ENCODE measurements at places on chromosomes 16 and 17.
A peak's percentile ranks its signal among the peaks of the same experiment; 100 is the strongest.

- DNase-seq: no peak
Observed at GRCh38 chr16:4309833-4310266, 6.0 kb upstream of the GLIS2 start.

DNA sequence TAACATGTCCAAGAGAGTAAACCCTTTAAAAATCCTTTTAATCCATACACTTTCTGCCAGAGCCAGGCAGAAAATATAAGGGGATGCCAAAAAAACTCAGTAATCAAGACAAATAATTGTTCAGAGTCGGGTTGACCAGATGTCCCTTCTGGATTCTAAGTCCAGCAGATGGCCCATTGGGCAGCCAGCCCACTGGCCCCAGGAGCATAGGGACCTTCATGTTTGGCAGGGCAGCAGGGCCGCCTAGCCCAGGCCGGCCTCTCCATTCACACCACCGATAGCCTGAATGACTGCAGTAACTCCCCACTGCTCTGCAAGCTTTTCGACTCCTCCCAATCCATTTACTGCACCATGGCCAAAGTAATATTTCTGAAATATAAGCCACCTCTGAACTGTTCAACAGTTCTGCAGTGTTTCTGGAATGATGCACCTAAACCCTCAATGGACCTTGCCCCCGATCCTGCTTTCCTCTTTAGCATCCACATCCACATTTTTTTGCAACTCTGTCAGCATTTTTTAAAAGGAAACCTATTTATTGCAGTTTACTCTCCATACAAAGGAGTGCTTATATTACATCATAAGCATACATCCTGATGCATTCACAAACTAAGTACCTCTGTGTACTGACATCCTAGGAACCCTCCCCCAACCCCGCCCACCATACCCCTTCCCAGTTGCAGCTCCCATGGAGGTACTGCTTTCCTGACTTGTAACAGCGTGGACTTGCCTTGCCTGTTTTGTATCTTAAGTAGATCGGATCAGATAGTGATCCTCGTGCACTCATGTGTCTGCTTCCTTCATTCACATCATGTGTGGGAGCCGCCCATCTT lies 46.4 kb downstream of the LDHD start:
- DNase-seq: no peak

DNA sequence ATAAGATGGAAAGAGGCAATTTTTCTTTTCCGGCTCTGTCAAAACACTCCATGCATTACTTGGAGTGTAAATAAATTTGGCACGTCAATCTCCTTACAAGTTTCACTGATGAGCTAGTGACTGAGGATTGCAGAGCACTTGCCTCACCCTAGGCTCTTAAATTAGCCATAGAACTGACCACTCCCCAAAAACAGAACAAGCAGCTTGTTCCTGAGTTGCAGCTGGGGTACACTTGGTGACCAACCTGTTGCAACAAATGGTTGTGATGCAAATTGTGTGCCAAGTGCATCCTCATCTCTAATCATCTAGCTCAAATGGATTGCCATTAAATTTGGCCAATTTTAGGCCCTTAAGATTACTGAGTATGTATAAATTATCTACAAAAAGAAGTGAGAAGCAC lies 67.0 kb downstream of the CACNG1 start:
- DNase-seq: no peak

- no peak for DNase-seq
Observed at GRCh38 chr17:882827-883585, 96.6 kb downstream of the NXN start.

DNA sequence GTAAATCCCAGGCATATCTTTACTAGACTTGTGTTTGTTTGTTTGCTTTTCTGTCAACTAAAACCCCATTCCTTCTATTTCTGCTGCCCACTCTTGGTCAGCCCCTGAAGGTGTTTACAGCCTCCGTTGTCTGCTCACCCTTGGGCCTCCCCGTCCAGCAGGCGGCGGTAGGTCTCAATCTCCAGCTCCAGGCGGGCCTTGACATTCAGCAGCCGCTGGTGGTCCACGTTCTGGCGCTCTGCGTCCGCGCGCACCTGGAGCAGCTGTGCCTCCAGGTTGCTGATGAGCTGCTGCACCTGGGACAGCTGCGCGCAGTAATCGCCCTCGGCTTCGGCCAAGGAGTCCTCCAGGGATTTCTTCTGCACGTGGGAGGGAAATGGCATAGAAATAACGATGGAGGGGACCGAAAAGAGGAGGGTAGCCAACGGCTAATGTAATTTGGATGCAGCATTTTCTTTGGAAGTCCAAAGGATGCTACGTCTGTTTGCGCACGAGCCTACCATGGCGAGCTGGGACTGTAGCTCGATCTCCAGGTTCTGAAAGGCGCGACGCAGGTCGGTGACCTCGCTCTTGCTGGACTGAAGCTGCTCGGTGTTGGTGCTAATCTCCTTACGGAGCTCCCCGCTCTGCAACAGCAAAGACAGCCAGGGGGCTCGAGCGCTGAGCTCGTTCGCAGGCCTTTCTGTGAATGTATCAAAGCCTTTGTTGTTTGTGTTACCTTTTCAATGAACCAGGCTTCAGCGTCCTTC lies 3.9 kb downstream of the KRT12 start:
- no peak for DNase-seq

GRCh38 chr17:9843152-9844010 lies 17.7 kb downstream of the GLP2R start:
- no peak for DNase-seq

DNA sequence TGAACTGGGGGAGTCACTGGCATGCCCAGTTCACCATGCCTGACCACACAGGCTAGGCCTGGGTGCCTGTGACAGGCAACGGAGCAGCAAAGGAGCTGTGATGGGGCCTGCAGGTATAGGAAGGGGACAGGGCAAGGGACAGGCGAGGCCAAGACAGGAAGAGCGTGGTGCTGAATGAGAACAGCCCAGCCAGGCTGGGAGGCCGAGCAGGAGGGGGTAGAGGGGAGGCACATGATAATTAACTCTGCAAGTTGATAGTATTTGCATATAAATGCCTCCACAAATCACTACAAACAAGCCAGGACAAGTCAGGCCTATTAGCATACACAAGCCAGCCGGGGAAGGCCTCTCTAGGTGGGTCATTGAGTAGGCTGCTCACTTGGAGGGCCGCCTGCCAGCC lies 7.8 kb downstream of the ZFHX3 start:
- no peak for DNase-seq

DNA sequence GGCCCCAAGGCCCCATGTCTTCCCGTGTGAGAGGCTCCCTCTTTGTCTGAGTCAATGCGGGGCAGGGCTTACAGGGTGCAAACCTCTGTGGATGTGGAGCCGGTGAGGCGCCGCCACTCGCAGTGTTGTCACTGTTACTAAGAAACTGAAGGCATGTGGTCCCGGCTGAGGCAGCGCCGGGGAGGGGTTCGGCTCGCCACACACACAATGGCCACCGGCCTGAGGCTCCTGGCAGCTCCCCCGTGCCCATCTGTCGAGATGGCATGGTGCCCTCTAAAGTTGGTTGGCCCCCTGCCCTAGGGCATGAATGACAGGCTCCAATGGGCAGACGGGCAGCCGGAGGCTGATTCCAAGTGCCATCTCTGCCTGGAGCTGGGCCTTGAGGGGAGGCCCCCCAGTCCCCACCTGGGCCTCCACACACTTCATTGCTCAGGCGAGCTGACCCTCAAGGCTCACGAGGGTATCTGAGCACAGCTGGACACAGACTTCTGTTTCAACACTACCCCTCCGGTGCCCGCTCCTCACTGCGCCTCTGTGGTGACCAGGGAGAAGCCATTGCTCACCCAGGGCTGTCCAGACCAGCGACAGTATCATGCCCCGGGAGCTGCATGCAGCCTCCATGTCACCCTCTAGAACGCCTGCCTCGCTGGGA lies 137.2 kb downstream of the C16orf78 start:
- no peak for DNase-seq

- no peak for DNase-seq
Observed at GRCh38 chr16:55251151-55251550, 72.9 kb upstream of the IRX6 start.

GRCh38 chr17:14510136-14510535 lies 209.3 kb downstream of the HS3ST3B1 start:
- no peak for DNase-seq

DNA sequence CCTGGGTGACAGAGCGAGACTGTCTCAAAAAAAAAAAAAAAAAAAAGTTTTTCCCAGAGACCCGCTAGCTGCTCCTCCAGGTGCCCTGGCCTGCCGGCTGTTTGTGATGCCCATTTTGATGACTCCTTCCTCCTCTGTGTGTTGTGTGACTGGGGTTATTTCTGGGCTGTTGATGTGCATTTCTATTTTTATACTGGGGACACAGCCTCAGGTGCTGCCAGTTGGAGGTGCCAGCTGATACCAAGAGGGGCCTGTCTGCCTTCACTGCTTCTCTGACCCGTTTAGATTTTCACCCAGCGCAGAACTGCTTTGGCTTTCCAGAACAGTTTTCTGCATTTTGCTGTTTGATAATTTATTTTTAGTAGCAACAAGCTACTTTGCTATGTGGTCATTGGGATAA lies 6.7 kb downstream of the PLA2G15 start:
- DNase-seq: no peak

GRCh38 chr17:13825526-13826040 lies 223.9 kb upstream of the HS3ST3A1 start:
- no peak for DNase-seq

- DNase-seq: no peak
Observed at GRCh38 chr16:85457366-85457765, 155.8 kb upstream of the GSE1 start.

DNA sequence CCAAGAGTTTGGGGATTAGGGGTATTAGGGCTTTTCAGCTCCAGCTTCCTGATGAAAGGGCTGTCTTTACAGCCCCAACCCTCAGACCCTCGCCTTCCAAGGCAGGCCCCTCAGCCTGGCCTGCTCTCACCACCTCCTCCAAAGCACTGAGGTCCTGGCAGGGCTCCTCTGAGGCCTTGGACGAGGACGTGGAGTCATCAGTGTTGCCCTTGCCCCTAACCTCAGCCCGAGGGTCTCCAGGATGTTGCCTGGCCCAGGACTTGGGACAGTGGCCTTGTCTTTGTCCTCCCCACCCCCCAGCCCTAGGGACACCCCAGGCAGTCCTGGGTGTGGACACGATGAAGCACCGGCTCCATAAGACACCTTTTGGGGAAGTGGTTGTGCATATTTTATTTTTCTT lies 28.2 kb downstream of the B9D1 start:
- no peak for DNase-seq

GRCh38 chr17:41527063-41528023 lies 765 bp downstream of the KRT19 start:
- DNase-seq: no peak

GRCh38 chr16:27458258-27458657 lies 56.3 kb downstream of the IL21R start:
- DNase-seq: no peak

DNA sequence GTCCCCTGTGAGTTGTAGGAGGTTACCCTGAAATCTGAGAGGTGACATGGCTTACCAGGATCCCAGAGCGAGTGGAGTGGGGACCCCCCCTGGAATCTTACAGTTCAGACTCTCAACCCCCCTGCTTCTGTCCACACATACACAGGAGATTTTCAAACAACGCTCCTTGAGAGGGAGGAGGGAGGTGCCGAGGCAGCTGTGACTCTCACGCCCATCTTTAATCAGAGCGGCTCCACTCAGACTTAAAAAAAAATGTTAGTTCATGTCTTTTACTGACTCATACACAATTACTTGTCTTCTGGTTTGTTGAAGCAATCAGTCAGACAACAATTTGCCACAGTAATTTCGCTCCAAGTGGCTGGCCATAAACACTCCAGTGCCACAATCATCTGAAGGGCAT lies 15.4 kb upstream of the TMEM220 start:
- no peak for DNase-seq

DNA sequence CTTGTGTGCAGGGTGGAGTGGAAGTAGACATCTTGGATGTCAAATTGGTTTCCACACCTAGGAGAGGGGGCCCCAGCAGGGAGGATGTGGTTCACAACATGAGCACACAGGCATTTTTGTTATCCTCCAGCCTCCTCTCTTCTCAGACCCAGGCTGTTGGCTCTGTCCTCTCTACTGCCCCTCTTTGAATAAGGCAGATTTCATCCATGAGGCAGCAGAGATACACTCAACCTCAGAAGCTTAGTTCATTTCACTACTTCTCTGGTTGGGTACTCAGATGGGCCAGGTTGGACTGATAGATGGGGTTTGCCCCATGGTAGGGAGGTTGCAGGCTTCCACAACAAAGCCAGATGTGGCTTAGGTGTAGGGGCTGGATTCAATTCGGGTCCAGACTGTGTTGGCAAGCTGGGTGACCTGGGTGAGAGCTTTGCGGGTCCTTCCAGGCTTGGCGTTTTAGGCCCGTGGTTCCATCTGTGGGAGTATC lies 22.2 kb upstream of the NFATC3 start:
- DNase-seq: no peak

DNA sequence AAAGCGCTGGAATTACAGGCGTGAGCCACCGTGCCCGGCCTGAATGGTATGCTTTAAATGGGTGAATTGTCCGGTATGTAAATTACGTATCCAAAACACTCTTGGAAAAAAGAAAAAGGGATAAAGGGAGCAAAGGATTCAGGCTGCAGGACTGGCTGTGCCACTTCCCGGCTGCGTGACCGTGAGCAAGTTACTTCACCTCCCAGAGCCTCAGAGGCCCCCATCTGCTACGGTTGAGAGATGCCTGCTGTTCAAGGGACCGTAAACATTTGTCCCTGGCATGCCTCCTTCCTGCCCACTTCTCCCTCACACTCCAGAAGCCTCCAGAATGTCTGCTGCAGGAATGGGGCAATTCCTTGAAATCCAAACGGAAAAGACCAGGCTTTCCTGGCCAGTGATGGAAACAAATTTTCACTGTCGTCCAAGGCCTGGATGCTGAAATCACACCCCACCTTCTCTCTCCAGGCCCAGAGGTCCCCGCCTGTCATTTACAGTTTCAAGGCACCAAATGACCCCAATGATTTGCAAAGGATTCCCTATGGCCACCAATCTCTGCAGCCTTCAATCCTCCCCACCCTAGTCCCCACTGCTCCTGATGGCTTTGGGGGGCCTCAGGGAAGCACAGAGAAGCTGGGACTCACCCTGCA lies 22.9 kb upstream of the LITAF start:
- DNase-seq: peak; percentile 77

DNA sequence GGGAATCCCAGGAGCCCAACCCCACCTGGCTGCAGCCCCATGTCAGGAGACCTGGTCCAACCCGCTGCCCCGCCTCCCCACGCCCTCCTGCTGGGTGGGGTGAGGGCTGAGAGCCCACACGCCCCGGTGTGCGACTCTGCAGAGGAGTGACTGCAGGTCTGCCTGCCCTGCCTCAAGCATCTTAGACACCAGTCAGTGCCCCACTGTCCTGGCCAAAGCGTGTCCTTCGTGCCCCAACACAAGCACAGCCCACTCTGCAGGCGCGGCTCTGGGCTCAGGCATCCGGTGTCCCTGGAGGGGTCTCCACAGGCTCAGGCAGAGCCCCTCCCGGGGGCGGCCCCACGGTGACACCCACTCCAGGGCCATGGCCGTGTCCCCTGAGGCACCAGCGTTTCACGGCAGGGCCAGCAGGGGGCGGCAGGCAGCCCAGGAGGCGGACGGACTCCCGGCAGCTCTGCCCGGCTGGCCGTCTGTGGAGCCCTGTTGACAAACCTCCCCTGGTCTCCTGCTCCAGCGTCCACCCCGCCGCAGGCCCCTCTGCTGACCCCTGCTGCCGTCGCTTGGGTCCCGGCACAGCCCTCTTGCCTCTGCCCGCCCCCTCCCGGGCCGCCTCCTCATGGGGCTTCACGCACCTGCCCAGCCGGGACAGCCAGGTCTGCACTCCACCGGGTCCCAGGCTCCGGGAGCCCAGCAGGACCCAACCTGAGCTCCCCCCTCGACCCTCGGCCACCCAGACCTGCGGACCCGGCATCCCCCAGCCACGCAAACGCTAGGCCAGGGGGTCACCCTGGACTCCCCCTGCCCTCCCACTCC lies 8.6 kb upstream of the UBE2I start:
- DNase-seq: no peak

Measured in renal cortex interstitium (tissue), 15 donors.